ENCODE measurements at places on chromosomes 11 and 22.

GRCh38 chr11:79059141-79059540 is 381.7 kb downstream of the TENM4 start:
- DNase-seq: no peak

DNA sequence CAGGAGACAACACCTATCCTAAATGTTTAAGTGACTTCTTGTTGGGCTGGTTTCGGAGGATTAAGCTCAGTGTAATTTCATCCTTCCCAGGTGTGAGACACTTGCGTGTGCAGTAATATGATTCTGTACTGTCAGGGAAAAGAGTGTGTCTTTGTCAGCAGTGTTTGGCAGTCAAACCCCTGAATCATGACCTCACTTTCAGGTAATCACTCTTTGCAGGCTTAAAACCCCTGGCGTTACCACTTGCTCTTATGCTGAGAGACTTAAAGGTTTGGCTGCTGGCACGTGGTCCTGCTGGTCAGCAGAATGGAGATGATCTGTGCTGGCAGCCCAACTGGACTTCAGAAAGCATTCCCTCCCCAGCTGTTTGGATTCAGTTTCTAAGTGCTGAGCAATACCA is 56.1 kb downstream of the APIP start:
- no peak for DNase-seq

- no peak for DNase-seq
Measured at GRCh38 chr22:50425179-50425916, 49.5 kb downstream of the SBF1 start.

GRCh38 chr11:131118247-131118646 is 202.0 kb upstream of the SNX19 start:
- DNase-seq: no peak

DNA sequence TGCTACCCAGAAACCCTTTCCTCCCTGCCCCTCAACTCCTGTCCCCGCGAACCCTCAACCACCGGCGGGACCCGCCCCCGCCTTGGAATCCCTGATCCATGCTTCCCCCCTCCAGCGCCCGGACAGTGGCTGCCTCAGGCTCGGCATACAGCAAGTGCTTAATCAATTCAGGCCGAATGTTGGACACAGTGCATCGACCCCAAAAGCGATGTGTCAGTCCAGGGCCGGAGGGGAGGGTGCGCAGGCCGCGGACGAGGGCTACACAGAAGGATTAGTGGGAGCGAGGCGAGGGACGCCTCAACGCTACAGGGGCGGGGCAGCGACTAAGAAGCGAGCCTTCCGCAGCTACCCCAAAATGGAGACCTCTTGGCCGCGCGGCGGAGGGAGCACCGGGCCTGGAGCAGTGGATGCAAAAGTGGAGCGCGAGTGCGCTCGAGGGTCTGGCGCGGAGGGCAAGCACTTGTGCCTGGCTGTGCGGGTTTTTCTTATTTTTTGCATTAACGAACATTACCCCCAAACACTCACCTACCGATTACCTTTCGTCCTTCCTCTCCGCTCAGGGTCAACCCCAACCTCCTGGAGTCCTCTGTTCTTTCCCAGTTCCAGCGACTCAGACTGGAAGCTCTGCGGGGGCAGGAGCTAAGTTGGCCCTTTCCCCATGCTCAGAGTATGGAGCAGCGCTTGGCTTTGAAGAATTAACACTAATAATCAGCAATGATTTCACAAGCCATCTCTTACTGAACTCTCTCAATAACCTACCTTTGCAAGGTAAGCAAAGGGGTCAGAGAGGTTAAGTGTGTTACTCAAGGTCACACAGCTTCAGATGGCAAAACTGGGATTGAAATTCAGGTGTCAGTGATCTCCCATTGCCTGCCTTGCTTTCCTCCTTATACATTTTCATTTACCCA is 30.0 kb upstream of the WNT11 start:
- DNase-seq: peak; percentile 84

- DNase-seq: no peak
Measured at GRCh38 chr22:40183029-40183581, 5.4 kb downstream of the TNRC6B start.

DNA sequence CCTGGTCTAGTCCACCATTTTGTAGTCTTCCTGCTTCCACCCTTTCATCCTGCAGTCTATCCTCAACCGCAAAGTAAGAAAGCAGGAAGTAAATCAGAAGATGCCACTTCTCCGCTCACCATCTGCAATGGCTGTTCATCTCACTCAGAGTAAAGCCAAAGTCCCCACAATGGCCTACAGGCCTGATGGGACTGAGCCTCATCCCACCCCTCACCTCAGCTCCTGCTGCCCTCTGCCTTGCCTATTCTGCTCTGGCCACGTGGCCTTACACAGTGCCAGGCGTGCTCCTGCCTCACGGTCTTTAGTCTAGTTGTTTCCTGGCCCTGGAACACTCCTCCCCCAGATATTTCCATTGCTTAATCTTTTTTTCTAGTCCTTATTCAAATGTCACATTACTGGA is 95.5 kb downstream of the USP35 start:
- no peak for DNase-seq

DNA sequence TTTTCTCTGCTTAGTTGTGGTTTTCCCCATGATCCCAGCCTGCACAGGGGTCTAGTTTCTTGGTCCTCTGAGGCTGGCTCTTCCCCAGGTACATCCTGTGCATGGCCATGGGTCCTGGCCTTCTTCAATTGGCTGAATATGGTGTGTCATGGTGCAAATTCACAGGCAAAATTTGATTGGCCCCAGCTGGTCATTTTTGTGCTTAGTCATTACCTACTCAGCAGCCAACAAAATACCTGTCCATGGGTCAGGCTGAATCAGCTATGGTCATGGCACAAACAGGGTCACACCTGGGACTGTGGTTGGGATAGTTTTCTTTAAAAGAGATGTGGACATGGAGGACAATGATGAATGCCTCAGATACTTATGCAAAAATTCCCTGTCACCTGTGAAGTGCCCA is 85.7 kb downstream of the CSNK2A3 start:
- no peak for DNase-seq

DNA sequence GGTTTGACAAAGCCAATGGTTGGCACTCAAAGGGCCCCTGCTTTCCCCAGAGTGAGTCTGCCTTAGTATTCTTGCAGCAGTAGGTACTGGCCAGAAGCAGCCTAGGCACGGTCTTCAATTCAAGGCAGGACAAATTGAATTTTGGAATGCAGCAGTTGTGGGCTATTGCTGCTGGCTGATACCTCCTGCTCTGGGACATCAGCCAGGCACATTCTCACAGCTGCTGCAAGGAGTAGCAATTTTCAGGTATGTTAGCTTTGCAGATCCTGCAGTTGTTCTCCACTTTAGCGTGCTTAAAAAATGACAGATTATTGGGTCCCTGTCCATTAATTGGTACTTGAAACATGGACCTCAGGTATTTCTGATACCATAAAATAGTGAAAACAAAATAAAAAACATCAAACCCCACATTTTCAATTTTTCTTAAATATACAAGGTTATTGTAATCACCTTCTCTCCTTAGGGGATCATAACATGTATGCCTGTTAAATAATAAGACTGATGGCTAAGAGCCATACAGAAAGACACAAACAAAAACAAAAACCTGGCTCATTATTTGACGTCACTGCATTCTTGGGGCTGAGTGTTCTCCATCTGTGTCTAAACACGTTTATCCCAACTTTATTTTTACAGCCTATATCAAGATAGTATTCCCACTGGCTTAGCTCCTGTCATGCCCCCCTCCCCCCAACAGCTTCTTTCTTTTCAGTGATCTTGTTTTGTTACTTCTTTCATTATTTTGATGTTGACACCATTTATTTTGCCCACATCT is 85.1 kb upstream of the CARD18 start:
- no peak for DNase-seq
